ENCODE measurements at places on chromosomes 5 and 9.

DNA sequence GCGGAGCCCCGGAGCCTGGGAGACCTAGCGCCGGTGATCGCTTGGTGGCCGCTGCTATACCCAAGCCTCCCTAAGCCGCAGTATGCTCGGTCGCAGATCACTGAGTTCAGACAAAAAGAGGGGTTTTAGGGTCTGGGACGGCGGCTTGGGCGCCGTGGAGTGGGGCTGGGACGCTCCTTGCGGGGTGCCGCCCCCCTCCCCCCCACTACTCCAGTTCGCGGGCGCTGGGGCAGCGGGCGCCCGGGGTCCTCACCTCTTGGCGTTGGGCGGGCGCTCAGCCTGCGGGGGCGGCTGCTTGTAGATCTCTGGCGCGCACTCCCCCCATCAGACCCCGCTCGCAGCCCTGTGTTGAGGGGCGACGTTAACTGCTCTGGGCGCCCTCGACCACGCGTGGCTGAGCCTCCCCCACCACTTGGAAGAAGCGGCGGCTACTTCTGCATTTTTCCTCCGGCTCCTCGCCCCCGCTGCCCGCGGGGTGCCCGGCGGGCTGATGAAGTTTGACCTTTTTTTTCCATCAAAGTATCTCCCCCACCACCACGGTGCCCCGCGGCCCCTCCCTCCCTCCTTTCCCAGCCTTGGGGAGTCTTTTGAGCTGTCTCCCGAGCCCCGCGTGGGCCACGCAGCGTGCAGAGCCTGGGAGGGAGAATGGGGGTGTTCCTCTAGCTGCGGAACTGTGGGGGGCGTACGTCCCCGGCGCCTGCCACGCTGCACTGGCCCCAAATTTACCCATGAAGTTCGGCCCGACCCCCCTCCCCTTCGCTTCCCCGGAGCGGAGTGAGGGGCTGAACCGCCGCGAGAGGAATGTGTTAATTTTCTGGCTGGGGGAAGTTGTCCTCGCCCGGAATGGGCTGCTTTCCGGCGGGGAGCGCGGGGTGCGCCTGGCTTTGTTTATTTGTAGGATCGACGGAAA lies 1.2 kb downstream of the CXXC5 start:
- no peak for DNase-seq

DNA sequence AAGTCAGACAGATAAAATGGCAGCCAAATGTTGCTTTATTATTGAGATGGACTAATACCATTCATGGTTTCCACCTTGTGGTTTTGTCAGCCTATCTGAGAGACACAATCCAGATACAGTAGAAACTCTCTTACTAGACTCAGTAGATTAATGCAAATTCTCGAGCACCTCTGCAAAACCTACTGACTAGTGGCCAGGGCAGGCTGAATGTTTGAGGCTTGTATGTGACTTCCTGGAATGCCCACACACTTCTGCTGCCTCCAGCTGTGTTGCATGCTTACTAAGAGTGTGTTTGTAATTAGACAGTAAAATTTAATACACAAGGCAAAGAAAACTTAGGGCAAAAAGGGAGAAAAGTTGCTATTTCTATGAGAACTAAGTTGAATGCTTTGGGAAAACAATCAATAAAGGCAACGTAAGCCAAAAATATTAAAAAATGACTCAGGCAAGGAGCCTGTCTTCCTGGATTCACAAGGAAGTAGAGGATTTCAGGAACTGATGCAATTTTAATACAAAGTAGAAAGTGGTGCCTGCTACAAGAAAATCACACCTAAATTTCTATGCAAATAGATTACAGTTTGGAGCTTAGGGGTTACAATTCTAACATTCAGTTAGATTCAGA lies 30.2 kb upstream of the CCNG1 start:
- no peak for DNase-seq

GRCh38 chr5:32233220-32233695 lies 59.1 kb upstream of the GOLPH3 start:
- no peak for DNase-seq

- no peak for DNase-seq
Observed at GRCh38 chr5:122267185-122267584, 44.9 kb upstream of the SNCAIP start.

- no peak for DNase-seq
Observed at GRCh38 chr5:120479066-120479465, 15.0 kb downstream of the PRR16 start.

GRCh38 chr9:105355781-105356180 lies 92.1 kb upstream of the FSD1L start:
- DNase-seq: no peak

GRCh38 chr5:157665467-157666070 lies 5.8 kb upstream of the C5orf52 start:
- DNase-seq: no peak

DNA sequence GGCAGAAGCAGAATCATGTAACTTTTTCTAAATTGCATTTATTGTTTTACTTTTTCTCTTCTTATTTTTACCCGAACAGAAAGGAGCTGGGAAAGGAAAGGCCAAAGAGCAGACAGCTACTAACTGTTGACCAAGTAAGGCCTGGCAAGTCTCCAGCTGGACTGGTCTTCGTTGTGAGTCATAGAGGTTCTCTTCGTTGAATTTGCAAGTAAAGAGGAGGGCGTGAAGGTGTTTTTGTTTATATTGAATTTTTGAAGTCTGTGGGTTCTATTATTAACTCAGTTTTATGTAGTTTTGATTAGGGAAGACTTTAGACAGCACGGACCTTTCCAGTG lies 416.5 kb upstream of the CCNH start:
- DNase-seq: no peak

DNA sequence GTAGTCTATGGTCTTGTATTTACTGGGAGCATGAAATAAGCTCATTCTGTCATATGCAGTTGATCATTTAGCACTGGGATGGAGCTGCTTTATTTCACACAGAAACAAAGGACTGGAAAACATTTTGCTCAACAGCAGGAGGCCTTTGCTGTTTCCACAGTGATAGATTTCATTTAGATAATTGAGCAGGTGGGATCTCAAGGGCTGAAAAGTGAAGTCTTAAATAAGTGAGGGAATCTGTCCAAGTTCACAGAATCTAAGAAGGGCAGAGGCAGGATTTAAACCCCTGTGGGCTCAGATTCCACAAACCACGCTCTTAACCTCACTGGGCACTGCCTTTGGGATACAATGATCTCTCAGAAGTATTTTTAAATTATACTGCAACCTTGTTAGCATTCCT lies 47.8 kb downstream of the PRLR start:
- no peak for DNase-seq

DNA sequence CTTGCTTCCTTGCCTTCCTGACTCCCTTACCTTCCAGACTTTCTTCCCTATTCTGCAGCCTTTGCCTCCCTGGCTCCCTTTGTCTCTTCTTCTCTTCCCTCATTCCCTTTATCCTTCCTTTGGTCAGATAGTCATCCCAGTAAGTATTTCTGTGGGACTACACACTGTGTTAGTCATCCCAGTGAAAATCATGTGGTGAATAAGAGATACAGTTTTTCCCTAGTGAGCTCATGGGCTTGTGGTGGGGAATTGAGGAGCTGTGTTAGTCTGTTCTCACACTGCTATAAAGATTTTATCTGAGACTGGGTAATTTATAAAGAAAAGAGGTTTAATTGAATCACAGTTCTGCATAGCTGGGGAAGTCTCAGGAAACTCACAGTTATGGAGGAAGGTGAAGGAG lies 109.8 kb upstream of the EDIL3 start:
- no peak for DNase-seq

DNA sequence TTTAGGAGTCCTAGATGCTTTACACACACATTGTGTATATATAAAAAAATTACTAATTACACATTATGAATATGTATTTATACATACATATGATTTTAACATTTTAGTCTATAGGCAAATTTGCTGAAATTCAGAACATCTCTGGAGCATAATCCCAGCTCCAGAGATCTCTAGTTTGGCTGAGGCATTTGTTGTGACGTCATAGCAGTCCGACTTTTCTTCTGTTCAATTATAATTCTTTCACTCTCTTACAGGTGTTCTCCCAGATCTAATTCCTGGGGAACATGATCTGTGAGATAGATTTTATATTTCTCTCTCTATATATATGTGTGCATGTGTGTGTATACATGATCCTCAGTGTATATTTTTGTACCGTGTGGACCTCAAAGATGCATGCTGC lies 1876.2 kb downstream of the EFNA5 start:
- no peak for DNase-seq

GRCh38 chr5:34622098-34622400 lies 34.1 kb upstream of the RAI14 start:
- no peak for DNase-seq

GRCh38 chr5:112436144-112436543 lies 17.1 kb upstream of the EPB41L4A start:
- no peak for DNase-seq

DNA sequence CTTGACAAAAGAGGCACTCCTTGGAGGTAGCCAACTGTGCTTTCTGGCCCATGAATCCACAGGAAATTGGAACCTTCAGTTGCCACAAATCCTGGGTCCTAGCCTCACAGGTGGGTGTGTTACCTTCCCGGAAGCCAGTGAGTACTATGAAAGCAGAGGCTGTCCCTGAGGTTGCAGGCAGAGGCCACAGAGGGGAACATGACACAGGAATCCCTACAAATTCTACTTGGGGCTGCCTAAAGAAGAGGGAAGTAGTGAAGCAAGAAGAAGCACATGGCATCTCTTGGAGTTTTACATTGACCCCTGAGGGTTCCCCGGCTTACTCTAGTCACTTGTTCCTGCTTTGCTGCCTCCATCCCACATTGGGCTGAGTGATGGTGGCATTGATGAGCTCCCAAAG lies 2.6 kb downstream of the SLC22A5 start:
- DNase-seq: no peak

DNA sequence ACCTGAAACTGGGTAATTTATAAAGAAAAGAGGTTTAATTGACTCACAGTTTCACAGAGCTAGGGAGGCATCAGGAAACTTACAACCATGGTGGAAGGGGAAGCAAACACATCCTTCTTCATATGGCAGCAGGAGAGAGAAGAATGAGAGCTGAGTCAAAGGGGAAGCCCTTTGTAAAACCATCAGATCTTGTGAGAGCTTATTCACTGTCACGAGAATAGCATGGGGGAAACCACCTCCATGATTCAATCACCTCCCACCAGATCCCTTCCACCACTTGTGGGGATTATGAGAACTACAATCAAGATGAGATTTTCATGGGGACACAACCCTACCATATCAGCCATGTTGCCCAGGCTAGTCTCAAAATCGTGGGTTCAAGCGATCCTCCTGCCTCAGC lies 143.4 kb downstream of the FGF18 start:
- DNase-seq: no peak

DNA sequence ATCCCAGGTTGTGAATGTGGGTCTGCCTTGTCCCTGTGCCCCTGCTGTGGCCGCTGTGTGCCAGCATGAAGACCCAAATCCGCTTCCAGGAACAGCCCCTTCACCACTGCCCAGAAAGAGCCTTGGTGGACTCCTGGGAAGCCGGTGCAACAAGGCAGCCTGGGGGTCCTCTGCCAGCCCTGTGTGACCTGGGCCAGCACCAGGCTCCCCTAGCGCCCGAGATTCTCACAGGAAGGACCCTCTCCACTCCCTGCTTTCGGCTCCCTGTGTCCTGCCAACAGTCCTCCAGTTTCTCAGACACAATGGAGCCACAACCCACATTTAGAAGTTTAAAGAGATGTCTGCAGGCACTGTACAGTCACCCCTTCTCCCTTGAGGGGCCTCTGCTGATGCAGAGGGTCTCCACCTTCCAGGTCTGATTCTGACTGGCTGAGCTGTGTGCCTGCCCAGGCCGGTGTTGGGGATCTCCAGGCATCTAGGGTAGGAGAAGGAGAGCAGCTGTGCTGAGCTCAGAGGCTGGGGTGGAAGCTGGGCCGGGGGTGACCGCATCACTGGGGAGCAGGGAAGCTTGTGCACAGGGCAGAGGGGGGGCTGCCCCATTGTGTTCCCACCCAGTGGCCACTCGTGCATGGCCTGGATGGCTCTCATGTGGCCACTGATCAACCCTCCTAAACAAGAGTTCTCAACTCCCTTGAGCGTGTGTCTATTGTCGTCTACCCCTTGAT lies 174.0 kb downstream of the IRX2 start:
- DNase-seq: no peak

GRCh38 chr9:19050637-19051591 lies 1.7 kb downstream of the RRAGA start:
- no peak for DNase-seq

GRCh38 chr5:922436-923280 lies 30.0 kb downstream of the TRIP13 start:
- no peak for DNase-seq

DNA sequence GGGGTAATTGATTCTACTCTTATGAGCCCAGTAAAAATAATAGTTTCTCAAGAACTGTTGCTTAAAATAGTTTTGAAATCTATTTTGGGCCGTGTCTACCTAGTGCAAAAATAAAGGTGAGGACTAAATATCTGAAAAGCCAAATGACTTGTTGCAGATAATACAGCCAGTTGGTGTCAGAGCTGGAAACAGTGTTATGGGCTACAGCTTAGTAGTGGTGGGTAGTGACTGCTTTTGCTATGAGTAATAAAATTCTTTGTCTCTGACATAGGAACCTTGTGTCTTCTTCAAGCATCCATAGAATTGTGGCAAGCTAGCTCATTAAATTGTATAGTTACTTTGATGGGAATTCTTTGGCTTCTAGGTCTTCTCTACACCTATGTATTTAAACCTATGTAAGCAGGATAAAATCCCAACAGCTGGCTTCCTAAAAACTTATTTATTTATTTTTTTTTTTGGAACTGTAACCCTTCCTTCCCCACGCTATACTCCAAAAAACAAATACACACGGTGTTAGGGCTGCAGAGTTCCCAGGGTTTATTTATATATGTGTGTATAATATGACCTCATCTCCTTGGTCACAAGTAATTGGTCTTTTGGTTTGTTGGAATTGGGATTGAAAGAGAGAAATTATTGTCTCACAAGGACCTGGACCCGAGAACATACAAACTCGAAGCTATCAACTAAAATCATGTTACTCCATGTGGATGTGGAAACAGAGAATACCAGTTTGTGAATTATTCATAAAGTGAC lies 138.0 kb downstream of the NUDT12 start:
- DNase-seq: no peak

Measured in SIG-M5 (cell line).